ENCODE measurements at places on chromosomes 4 and X. TPM values are rescaled to one million over a fixed set of nuclear protein-coding genes. Genes with fewer than 3 reads are reported as not detected.

The XIAP gene
- total RNA-seq: 34.1 TPM

- no peak overlapping the region for H3K4me3 ChIP-seq
- no peaks in the 10 kb centered on the region for H3K36me3 ChIP-seq
- H3K27ac ChIP-seq: no peak overlapping the region
- DNase-seq: no peak
These were observed 14.2 kb upstream of the PABPC4L start for GRCh38 chr4:134215620-134216344.

The DOK7 gene
- total RNA-seq: not detected

DNA sequence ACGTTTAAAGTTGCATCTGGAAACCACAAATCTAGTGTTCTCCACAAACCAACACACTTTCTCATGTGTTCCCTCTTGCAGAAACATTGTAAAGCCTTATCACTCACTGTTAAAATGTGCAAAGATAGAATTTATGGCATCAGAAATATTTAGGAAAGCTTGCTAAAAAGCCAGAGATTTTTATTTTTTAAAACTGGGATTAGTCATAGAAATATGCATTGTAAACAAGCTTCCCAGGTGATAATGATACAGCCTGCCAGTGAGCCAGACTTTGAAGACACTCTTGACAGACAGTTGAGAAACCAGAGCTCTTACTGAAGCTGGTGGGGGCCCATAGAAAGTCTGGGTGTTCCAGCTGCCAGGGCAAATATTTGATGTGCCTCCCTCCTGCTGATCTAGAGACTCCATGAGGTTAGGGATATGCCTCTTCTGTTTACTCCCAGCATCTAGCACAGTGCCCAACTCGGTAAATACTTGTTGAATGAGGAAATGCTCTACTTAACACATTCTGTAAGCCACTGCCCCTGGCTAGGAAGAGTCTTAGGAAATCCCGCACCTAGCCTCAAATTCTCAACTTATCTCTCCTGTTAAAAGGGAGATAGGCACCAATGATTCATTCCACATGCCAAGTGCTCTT lies 179.0 kb upstream of the RASGEF1B start:
- H3K27me3 ChIP-seq: peaks cover 8% of the 10 kb centered on the region
- H3K36me3 ChIP-seq: no peaks in the 10 kb centered on the region
- no peak overlapping the region for H3K27ac ChIP-seq

The FAM236D gene
- not detected for total RNA-seq

GRCh38 chrX:103453655-103454054 lies 65.6 kb downstream of the RAB40A start:
- H3K27ac ChIP-seq: no peak overlapping the region
- no peak overlapping the region for H3K4me3 ChIP-seq
- H3K4me1 ChIP-seq: no peaks in the 10 kb centered on the region
- H3K27me3 ChIP-seq: no peaks in the 10 kb centered on the region
- peaks cover 29% of the 10 kb centered on the region for H3K36me3 ChIP-seq

GRCh38 chr4:54992266-54992665 lies 133.1 kb downstream of the KDR start:
- no peak overlapping the region for H3K27ac ChIP-seq
- peaks cover 10% of the 10 kb centered on the region for H3K36me3 ChIP-seq
- H3K27me3 ChIP-seq: peaks cover 3% of the 10 kb centered on the region
- H3K4me3 ChIP-seq: no peak overlapping the region
- H3K4me1 ChIP-seq: no peaks in the 10 kb centered on the region
- no peak for DNase-seq

- H3K4me1 ChIP-seq: peaks cover 5% of the 10 kb centered on the region
- no peaks in the 10 kb centered on the region for H3K36me3 ChIP-seq
- H3K27me3 ChIP-seq: no peaks in the 10 kb centered on the region
These were observed 175.9 kb downstream of the FBXW7 start for GRCh38 chr4:152360045-152360410.

- H3K27ac ChIP-seq: no peak overlapping the region
- peak overlapping the region; percentile 1 for H3K4me3 ChIP-seq
- H3K36me3 ChIP-seq: peaks cover 3% of the 10 kb centered on the region
- no peaks in the 10 kb centered on the region for H3K27me3 ChIP-seq
- DNase-seq: no peak
- peaks cover 22% of the 10 kb centered on the region for H3K4me1 ChIP-seq
These were observed 4.2 kb upstream of the NOCT start for GRCh38 chr4:139011225-139011950.

The MAD2L1 gene
- total RNA-seq: 94.5 TPM

DNA sequence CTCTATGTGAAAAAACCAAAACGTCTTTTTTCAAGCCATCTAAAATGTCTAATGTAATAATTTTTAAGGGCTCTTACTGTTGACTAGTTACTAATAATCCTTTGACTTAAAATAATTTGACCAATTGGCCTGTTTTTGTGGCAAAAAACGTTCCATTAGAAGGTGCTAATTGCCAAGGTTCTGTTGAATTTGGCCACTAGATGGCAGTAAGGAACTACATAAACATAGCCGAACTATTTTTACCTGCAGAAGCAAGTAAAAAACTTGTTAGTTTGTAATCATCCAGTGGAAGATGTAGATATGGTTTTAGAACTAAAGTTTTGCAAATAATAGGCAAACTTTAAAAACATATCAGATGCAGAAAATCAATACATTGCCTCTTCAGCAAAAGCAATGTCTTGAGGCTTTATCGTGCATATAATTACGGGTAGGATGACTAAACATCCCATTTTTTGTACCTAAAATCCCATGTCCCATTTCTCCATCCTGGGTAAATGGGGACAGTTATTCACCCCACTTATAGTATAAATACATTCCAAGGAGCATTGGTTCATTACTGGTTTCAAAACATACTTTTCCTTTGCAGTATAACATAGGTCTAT lies 57.6 kb downstream of the PROM1 start:
- no peaks in the 10 kb centered on the region for H3K36me3 ChIP-seq
- no peaks in the 10 kb centered on the region for H3K27me3 ChIP-seq
- peaks cover 5% of the 10 kb centered on the region for H3K4me1 ChIP-seq
- no peak overlapping the region for H3K27ac ChIP-seq
- peak; percentile 25 for DNase-seq

The SSX4B gene
- not detected for total RNA-seq

The IGBP1 gene
- 38.3 TPM for total RNA-seq

DNA sequence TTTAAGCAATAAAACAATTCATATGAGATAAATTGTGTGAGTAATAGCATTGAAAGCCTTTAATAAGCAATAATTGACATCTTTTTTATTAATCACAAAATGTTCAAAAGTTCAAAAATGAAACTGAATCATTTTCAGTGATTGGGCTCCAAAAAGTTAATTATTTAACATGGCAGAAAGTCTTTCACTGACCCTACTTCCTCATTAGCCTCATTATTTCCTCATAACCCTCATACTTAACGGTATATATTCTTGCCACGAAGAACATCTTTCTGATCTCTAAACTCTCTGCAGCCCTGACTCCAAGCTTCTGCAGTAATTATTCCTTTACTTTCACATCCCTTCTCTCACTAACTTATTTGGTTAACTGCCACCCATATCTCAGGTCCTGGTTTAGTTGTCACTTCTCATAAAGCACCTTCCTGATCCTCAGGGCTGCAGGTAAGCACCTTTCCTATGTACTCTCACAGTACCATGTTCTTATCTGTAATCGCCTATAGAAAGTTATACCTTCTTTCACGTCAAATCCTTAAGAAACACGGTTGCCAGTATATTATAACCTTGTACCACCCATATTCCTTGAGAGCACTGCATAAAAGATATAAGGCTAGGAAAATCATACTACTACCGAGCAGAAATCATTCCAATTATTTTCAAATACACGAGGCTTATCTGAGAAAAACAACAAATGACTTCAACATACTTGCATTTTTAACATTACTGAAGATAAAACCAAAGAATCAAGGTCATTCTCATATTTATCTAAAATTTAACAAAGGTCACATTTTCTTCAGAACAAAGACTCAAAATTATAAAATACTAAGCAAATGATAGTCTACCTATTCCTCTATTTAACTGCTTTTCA lies 72.2 kb downstream of the PPP3CA start:
- DNase-seq: no peak
- no peaks in the 10 kb centered on the region for H3K27me3 ChIP-seq
- H3K27ac ChIP-seq: no peak overlapping the region
- H3K36me3 ChIP-seq: no peaks in the 10 kb centered on the region

GRCh38 chr4:108766058-108766457 lies 3.2 kb upstream of the ETNPPL start:
- peaks cover 30% of the 10 kb centered on the region for H3K27me3 ChIP-seq
- no peaks in the 10 kb centered on the region for H3K36me3 ChIP-seq
- DNase-seq: no peak
- peaks cover 13% of the 10 kb centered on the region for H3K4me1 ChIP-seq
- H3K4me3 ChIP-seq: no peak overlapping the region

- no peak for DNase-seq
- H3K36me3 ChIP-seq: peaks cover 2% of the 10 kb centered on the region
- peaks cover 2% of the 10 kb centered on the region for H3K27me3 ChIP-seq
- H3K4me1 ChIP-seq: no peaks in the 10 kb centered on the region
- no peak overlapping the region for H3K27ac ChIP-seq
These were observed 95.8 kb upstream of the TET2 start for GRCh38 chr4:105050896-105051295.

The GABRG1 gene
- total RNA-seq: not detected
